ENCODE measurements at places on chromosomes 16 and 17.
A peak's percentile ranks its signal among the peaks of the same experiment; 100 is the strongest.

- no peak for DNase-seq
These were observed 1.2 kb downstream of the BRIP1 start for GRCh38 chr17:61862105-61862574.

GRCh38 chr17:1713160-1713877 is 3.1 kb upstream of the TLCD2 start:
- DNase-seq = no peak

DNA sequence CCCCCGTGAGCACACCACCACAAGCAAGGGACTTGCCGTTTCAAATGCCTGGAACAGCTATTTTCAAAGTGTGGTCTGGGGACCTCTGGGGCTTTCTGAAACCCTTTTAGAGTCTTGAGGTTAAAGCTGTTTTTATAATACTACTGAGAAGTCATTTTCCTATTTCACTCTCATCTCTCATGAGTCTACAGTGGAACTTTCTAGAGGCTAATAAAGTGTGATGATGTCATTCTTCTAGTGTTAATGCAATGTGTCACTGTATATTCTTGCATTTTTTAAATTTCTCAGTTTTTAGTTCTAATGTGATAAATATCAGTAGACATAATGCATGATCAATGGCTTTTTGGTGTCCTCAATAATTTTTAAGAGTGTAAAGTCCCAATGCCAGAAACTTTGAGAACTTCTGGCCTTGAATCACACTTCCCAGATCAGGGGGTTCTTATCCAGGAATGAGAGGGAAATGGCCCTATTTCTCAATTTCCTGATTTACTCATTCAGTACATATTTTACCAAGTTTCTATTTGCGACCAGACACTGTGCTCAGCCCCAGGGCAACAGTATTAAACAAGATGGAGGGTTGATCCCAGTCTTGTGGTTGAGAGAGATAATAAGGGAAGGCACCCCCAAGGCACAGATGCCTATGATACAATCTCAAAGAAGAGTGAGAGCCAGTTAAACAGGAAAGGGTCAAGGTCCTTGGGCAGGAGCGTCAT is 444.0 kb downstream of the HS3ST3B1 start:
- peak; percentile 26 for DNase-seq

DNA sequence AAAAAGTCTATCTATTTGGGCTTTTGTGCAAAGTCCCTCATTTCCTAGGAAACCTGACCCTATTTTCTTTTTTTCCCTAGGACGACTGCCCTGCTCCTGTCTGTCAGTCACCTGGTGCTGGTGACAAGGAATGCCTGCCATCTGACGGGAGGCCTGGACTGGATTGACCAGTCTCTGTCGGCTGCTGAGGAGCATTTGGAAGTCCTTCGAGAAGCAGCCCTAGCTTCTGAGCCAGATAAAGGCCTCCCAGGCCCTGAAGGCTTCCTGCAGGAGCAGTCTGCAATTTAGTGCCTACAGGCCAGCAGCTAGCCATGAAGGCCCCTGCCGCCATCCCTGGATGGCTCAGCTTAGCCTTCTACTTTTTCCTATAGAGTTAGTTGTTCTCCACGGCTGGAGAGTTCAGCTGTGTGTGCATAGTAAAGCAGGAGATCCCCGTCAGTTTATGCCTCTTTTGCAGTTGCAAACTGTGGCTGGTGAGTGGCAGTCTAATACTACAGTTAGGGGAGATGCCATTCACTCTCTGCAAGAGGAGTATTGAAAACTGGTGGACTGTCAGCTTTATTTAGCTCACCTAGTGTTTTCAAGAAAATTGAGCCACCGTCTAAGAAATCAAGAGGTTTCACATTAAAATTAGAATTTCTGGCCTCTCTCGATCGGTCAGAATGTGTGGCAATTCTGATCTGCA is 12.9 kb downstream of the TMEM98 start:
- DNase-seq = no peak
